ENCODE measurements at places on chromosomes 7 and 10. TPM values are rescaled to one million over a fixed set of nuclear protein-coding genes. Genes with fewer than 3 reads are reported as not detected.

TFPI2 gene
- total RNA-seq = 4.3 TPM

CALHM3 gene
- total RNA-seq = not detected

PARD3 gene
- 58.7 TPM for total RNA-seq

GNGT1 gene
- 0.65 TPM for total RNA-seq

KAZALD1 gene
- total RNA-seq = 58.1 TPM

ZNF425 gene
- total RNA-seq = 0.89 TPM

GJD4 gene
- total RNA-seq = 1.2 TPM

All from SJCRH30 (cell line).